ENCODE measurements at places on chromosomes 13 and 19.

DNA sequence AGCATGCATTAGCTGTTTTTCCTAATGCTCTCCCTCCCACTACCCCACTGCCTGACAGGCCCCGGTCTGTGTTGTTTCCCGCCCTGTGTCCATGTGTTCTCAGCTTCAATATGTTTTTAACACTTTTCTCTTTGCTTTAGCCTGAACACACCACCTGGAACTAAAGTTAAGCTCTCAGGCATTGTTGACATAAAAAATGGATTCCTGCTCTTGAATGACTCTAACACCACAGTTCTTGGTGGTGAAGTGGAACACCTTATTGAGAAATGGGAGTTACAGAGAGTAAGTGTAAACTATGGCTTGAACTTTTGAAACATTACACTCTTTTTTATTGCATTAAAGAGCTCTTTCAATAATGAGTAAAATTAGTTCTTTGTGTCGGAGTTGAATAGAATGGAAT is 70.1 kb downstream of the TDRD3 start:
- DNase-seq: no peak

GRCh38 chr13:35838356-35838755 is 292.8 kb downstream of the DCLK1 start:
- peak; percentile 62 for DNase-seq

GRCh38 chr13:96744367-96745331 is 249.6 kb downstream of the OXGR1 start:
- no peak for DNase-seq

- no peak for DNase-seq
Observed at GRCh38 chr13:112840472-112841302, 128.3 kb upstream of the MCF2L start.

DNA sequence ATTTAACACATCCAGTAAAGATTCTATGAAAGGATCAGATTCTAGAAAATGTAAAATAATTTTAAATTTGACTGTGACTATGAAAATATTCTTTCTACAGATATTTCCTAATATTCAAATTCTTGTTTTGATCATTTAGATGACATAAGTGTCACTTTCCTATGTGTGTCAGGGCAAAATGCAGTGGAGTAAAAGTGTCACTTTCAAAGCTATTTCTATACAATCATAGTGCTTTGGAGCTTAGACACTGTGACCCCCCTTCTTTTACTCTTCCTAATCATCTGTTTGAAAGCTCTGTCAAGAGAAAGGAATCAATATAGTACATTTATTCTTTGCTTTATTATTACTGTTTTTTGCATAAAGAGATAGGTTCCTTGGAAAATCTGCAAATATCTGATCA is 492.0 kb downstream of the DCT start:
- DNase-seq: no peak

- no peak for DNase-seq
Observed at GRCh38 chr19:39916851-39917396, 17.5 kb downstream of the FCGBP start.

DNA sequence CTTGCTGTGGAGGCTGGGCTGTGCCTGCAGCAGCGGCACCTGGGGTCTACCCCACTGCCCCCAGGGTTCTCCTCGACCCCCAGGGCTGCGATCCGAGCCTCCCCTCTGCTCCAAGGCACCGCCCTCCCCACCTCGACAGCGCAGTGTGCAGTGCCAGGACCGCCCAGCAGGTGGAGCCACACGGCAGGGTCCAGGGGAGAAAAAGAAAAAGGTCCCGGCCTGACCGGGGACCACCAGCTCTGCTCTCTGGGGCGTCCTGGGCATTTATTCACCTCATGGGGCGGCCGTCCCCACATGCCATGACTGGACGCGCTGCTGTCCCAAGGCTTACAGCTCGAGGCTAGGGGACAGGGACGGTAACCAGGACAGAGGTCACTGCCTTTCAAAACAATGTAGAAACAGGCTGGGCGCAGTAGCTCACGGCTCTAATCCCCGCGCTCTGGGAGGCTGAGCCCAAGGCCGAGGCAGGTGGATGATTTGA is 10.6 kb downstream of the REXO1 start:
- no peak for DNase-seq

GRCh38 chr13:50576156-50576555 is 267.3 kb downstream of the DLEU7 start:
- no peak for DNase-seq

- DNase-seq: no peak
Observed at GRCh38 chr19:41528106-41528505, 47.9 kb upstream of the CEACAM21 start.

GRCh38 chr19:19160461-19161035 is 9.5 kb downstream of the MEF2B start:
- no peak for DNase-seq

DNA sequence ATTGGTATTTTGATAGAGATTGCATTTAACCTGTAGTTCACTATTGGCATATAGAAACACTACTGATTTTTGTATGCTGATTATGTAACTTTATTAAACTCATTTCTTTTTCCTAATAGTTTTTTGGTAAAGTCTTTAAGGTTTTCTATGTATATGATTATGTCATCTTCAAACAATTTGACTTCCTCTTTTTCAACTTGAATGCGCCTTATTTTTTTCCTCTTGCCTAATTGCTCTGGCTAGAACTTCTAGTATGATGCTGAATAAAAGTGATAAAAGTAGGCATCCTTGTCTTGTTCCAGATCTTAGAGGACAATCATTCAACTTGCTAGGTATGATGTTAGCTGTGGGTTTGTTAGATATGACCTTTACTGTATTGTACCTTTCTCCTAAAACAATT is 1034.9 kb downstream of the PCDH9 start:
- DNase-seq: no peak

DNA sequence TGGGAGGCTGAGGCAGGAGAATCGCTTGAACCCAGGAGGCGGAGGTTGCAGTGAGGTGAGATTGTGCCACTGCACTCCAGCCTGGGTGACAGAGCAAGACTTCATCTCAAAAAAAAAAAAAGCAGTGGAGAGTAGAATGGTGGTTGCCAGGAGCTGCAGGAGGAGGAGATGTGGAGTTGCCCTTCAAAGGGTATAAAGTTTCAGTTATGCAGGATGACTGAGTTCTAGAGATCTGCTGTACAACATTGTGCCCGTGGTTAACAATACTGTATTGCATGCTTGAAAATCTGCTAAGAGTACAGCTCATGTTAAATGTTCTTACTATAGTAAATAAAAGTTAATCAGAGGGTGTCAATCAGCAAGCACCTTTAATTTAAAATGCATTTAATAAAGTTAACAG is 28.4 kb upstream of the LATS2 start:
- no peak for DNase-seq

GRCh38 chr19:51503286-51503817 is 1.8 kb upstream of the SIGLEC12 start:
- DNase-seq: no peak

- DNase-seq: peak; percentile 95
Observed at GRCh38 chr13:33639158-33639557, 178.8 kb upstream of the RFC3 start.

GRCh38 chr13:30429721-30430694 is 7.7 kb downstream of the UBE2L5 start:
- peak; percentile 66 for DNase-seq

DNA sequence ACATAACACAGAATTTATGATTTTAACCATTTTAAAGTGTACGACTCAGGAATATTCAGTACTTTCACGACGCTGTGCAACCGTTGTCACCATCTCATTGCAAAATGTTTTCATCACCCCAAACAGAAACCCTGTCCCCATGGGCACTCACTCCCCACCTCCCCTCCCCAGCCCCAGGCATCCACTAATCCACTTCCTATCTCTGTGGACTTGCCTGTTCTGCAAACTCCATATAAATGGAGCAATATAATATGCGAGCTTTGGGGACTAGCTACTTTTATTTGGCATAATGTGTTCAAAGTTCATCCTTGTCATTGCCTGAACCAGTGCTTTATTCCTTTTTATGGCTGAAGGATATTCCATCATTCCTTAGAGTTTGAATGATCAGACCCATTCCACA is 7.3 kb upstream of the INSR start:
- no peak for DNase-seq

Measured in GM04504 (cell line).